Left lung (tissue), 14 donors: ENCODE measurements at places on chromosomes 4 and X. TPM values are rescaled to one million over a fixed set of nuclear protein-coding genes. Genes with fewer than 3 reads are reported as not detected.

Gene DGAT2L6
- total RNA-seq = not detected

DNA sequence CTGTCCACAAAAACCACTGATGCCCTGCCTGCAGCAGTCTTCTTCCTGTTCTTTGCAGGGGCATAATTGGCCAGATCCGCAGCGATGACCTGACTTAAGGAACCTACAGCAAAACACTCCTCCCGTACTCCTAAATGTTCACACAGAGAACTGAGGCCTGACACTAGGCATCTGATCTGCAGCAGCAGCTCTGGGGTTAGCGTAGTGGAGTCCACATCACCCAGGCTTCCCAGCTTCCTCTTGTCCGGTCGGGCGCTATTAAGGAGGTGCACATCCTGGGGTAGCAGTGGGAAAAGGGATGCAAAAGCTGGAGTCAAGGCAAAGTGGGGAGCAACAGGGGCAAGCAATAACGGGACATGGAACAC is 758 bp downstream of the SCFD2 start:
- DNase-seq = no peak

DNA sequence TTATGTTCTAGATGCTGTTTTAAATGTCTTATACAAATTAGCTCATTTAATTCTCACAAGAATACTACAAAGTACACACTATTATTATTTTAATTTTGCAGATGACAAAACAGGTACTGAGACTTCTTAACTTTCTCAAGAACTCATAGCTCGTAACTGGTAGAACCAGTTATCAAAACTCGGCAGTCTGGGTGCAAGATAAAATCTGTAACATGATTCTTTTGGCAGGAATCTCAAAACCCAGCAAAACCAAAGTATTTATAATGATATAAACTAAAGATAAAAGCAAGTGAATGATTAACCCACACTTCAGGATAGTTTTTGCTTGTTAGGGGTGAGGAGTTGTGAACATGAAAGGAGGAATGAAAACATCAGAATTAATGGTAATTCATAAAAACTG is 27.6 kb downstream of the CLNK start:
- DNase-seq = no peak

GRCh38 chr4:177400030-177400429 is 42.2 kb downstream of the AGA start:
- DNase-seq = no peak

DNA sequence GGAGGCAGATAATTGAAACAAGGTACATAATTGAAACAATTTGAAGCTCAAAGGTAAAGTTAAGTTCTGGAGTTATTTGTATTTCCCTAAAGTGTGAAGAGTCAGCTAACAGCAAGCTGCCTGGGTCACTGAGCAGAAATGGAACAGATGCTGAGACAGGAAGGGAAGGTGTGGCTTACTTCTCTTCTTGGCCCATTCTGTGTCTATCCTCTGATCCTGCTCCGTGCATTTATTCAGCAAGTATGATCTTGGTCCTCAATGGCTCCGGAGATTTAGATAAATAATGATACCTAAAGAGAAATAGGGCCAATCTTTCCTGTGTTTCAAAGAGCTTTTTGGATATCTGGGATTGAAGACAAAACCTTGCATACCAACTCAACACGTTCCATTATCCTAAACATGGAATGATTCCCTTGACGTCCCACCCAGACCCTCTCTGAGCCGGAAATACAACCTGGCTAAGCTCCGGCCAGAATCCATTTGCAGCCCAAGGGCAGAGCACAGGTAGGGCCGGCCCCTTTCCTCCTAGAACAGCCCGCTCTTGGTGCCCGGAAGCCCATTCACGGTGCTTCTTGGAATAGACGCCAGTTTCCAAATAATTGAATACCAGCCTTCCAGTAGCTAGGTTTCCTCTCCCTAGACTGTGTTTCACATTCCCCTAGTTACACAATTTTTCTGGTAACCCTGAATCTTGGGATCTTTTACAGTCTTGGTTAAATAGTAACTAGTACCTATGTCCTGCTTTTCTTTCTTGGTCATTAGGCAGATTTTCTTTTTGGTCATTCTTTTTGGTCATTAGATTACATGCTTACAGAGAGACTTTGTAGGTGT is 211.0 kb downstream of the NWD2 start:
- no peak for DNase-seq

- DNase-seq = no peak
Observed at GRCh38 chr4:123562994-123563750, 166.6 kb downstream of the SPRY1 start.

GRCh38 chr4:102687373-102687981 is 73.3 kb downstream of the MANBA start:
- DNase-seq = no peak
